ENCODE measurements at places on chromosomes 12 and 14. TPM values are rescaled to one million over a fixed set of nuclear protein-coding genes. Genes with fewer than 3 reads are reported as not detected.

The TMEM63C gene
- total RNA-seq = 3.6 TPM

The EGLN3 gene
- 3.5 TPM for total RNA-seq

The P2RX2 gene
- not detected for total RNA-seq

The PLEKHD1 gene
- not detected for total RNA-seq

The ETNK1 gene
- 54.9 TPM for total RNA-seq

The MUCL1 gene
- not detected for total RNA-seq

The PRH2 gene
- total RNA-seq = not detected

The EML1 gene
- 0.70 TPM for total RNA-seq

The SLC16A7 gene
- total RNA-seq = 21.0 TPM

The OTX2 gene
- not detected for total RNA-seq

The GPRC5A gene
- 0.11 TPM for total RNA-seq

The SDR9C7 gene
- total RNA-seq = not detected

The KRT77 gene
- not detected for total RNA-seq

The SLC2A13 gene
- 9.0 TPM for total RNA-seq

The OAS3 gene
- total RNA-seq = 22.2 TPM

The RNASE2 gene
- total RNA-seq = not detected

The IL31 gene
- not detected for total RNA-seq

The DNAAF2 gene
- total RNA-seq = 10.4 TPM

DNA sequence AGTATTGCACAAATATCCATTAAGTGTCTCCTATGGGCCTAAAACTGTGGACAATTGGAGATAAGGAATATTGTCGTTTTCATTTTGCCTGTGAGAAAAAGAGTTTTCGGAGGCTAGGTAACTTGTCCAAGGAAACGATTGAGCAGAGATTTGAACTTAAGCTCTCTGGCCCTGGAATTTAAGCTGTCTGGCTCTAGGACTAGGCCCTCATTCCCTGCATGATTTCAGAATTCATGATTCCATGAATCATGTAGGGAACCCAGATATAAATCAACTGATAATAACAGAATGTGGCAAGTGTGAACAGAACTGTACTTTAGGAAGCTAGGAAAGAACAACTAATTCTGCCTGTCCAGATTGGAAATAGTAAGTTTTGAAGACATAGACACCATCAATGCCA lies 940.9 kb downstream of the DIO2 start:
- H3K36me3 ChIP-seq = no peaks in the 10 kb centered on the region
- H3K27ac ChIP-seq = no peak overlapping the region
- H3K4me1 ChIP-seq = no peaks in the 10 kb centered on the region
- no peak overlapping the region for H3K4me3 ChIP-seq
- peaks cover 5% of the 10 kb centered on the region for H3K27me3 ChIP-seq

- H3K27me3 ChIP-seq = no peaks in the 10 kb centered on the region
- H3K27ac ChIP-seq = no peak overlapping the region
- H3K4me1 ChIP-seq = no peaks in the 10 kb centered on the region
- H3K36me3 ChIP-seq = no peaks in the 10 kb centered on the region
- DNase-seq = no peak
- H3K4me3 ChIP-seq = no peak overlapping the region
Observed at GRCh38 chr12:79557690-79558315, 133.0 kb downstream of the PAWR start.

DNA sequence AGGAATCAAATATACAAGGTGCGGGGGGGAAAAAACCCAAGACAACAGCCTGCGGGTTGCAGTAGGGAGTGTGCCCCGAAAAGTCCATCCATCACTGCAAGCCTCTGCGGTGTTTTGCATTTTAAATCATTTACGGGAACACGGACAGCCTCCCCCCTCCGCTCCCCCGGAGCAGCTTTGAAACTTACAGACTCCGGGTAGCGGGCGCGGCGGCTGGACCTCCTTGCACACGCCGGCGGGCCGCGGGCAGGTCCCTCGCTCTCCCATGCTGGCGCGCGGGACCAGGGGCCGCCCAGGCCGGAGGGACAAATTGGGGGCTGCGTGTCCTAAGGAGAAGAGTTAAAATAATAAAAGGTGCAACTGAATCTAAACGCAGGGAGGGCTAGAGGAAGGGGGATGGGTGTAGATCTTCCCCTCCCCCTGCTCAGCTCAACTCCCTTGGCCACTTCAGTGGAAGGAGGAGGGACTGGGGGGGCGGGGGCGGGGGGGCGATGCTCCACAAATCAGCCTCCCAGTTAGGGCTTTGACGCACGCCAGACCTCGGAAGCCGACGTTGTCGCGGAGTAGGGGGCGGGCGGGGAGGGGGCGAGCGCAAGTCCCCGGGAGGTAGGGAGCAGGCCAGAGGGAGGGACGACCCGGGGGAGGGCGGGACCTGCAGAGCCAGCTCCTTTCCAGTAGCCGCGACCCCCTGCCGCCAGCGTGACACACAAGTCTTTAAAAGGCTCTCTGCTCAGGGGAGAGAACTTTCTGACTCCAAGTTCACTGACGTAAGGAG lies at the start of gene KCNJ8:
TSS of gene KCNJ8 (minus strand) at position 349 of the 775 bp plus-strand sequence. CDS start 1,090 bp downstream, outside the sequence.
- peak; percentile 7 for DNase-seq
- H3K27ac ChIP-seq = no peak within 1 kb of the TSS
- no peak within 1 kb of the TSS for H3K4me3 ChIP-seq
- peaks cover 8% of the 10 kb centered on the region for H3K4me1 ChIP-seq
- no peaks in the 10 kb centered on the region for H3K36me3 ChIP-seq

- no peak overlapping the region for H3K4me3 ChIP-seq
- peaks cover 20% of the 10 kb centered on the region for H3K4me1 ChIP-seq
- H3K27ac ChIP-seq = no peak overlapping the region
- no peak for DNase-seq
- H3K36me3 ChIP-seq = peaks cover 25% of the 10 kb centered on the region
- no peaks in the 10 kb centered on the region for H3K27me3 ChIP-seq
Observed at GRCh38 chr12:92568691-92569090, 134.1 kb upstream of the PLEKHG7 start.

- no peaks in the 10 kb centered on the region for H3K36me3 ChIP-seq
- H3K27ac ChIP-seq = no peak overlapping the region
- no peak overlapping the region for H3K4me3 ChIP-seq
- H3K27me3 ChIP-seq = no peaks in the 10 kb centered on the region
Observed at GRCh38 chr14:43169722-43170121, 1337.4 kb downstream of the FSCB start.

DNA sequence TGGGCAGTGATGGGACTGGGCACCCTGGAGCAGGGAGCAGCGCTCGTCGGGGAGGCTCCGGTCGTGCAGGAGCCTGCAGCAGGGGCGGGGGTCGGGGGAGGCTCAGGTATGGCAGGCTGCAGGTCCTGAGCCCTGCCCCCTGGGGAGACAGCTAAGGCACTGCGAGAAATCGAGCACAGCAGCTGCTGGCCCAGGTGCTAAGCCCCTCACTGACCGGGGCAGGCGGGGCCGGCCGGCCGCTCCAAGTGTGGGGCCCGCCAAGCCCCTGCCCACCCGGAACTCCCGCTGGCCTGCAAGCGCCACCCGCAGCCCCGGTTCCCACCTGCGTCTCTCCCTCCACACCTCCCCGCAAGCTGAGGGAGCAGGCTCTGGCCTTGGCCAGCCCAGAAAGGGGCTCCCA lies 326.8 kb upstream of the TMTC1 start:
- no peak overlapping the region for H3K27ac ChIP-seq
- no peaks in the 10 kb centered on the region for H3K4me1 ChIP-seq
- H3K4me3 ChIP-seq = no peak overlapping the region
- no peak for DNase-seq
- H3K27me3 ChIP-seq = no peaks in the 10 kb centered on the region

- peaks cover 6% of the 10 kb centered on the region for H3K4me1 ChIP-seq
- H3K27me3 ChIP-seq = no peaks in the 10 kb centered on the region
- no peak overlapping the region for H3K4me3 ChIP-seq
- DNase-seq = no peak
- no peak overlapping the region for H3K27ac ChIP-seq
- no peaks in the 10 kb centered on the region for H3K36me3 ChIP-seq
Observed at GRCh38 chr14:102215071-102215470, 75.4 kb downstream of the WDR20 start.

DNA sequence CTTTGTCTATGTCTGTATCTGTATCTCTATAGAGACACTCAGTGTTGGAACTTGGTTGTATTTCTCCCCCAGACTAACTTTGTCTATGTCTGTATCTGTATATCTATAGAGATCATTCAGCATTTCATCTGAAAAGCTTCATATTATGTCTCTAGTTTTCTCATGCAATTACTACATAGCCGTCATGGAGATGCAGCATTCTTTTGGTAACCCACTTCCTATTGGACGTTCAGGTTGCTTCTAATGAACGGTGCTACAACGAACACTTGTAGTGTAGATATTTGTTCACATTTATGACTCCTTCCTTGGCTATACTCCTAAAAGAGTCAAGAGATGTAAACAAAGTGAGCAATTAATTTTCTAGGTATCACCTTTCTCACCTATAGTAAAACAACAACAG lies 81.5 kb upstream of the KCNA1 start:
- no peaks in the 10 kb centered on the region for H3K27me3 ChIP-seq
- H3K27ac ChIP-seq = peak overlapping the region; percentile 92
- no peak for DNase-seq

DNA sequence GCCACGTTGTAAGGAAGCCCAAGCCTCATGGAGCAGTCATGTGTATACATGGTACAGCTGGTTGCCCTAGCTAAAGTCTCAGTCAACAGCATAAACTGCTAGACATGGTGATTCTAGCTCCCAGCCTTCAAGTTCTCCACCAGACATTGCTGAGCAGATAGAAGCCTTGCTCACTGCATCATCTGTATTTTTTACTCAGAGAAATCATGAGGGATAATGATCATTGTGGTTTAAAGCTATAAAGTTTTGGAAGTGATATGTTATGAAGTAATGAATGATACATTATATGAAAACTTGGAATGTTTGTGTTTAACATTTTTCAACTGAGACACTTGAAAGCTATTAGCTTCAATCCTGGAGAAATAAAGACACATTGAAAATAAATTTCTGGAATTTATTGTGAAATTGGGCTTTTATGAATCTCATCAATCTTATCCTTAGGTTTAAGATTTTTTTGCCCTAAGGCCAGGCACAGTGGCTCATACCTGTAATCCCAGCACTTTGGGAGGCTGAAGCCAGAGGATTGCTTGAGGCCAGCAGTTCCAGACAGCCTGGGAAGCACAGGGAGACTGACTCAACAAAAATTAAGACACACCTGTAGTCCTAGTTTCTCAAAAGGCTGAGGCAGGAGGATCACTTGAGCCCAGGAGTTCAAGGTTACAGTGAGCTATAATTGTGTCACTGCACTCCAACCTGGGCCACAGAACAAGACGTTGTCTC lies 5.6 kb upstream of the NFATC4 start:
- H3K4me1 ChIP-seq = peaks cover 22% of the 10 kb centered on the region
- no peaks in the 10 kb centered on the region for H3K36me3 ChIP-seq
- peaks cover 40% of the 10 kb centered on the region for H3K27me3 ChIP-seq

DNA sequence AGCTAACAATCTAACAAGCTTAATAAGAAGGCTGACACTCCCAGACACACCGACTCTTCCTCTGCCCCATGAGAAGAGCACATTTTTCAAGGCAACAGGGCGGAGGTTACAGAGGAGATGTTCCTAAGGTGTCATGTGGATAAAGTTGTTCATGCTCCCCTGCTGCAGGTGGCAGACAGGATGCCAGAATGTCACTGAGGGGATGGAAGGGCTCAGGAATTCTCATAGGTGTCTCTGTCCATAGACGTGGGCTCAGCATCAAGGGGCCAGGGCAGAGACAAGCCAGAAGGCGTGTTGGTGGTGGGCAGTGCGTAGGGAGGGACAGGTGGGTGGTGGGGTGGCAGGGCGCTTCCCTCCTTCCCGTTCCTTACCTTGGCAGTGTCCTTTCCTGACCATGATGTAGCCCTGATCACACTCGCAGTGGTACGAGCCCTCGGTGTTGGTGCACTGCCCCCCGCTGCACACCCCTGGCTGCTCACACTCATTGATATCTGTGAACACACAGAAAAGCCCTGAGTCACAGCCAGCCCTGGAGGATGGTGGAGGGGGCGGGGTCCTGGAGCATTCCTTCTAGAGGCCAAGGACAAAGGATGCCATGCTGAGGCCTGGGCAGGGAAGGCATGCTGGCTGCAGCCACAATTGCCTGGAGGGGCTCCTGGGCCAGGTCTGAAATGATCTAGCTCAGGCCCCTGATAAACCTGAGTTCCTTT lies 23.0 kb downstream of the ISCA2 start:
- H3K4me3 ChIP-seq = no peak overlapping the region
- DNase-seq = no peak
- H3K36me3 ChIP-seq = no peaks in the 10 kb centered on the region
- H3K4me1 ChIP-seq = peaks cover 7% of the 10 kb centered on the region

- H3K36me3 ChIP-seq = no peaks in the 10 kb centered on the region
- no peak overlapping the region for H3K27ac ChIP-seq
- H3K4me3 ChIP-seq = no peak overlapping the region
- DNase-seq = no peak
- no peaks in the 10 kb centered on the region for H3K27me3 ChIP-seq
Observed at GRCh38 chr14:105149146-105149781, 19.3 kb downstream of the JAG2 start.

- no peak overlapping the region for H3K27ac ChIP-seq
- H3K36me3 ChIP-seq = no peaks in the 10 kb centered on the region
- H3K4me3 ChIP-seq = no peak overlapping the region
- peaks cover 23% of the 10 kb centered on the region for H3K4me1 ChIP-seq
- H3K27me3 ChIP-seq = no peaks in the 10 kb centered on the region
Observed at GRCh38 chr12:104767261-104767660, 190.8 kb downstream of the SLC41A2 start.

DNA sequence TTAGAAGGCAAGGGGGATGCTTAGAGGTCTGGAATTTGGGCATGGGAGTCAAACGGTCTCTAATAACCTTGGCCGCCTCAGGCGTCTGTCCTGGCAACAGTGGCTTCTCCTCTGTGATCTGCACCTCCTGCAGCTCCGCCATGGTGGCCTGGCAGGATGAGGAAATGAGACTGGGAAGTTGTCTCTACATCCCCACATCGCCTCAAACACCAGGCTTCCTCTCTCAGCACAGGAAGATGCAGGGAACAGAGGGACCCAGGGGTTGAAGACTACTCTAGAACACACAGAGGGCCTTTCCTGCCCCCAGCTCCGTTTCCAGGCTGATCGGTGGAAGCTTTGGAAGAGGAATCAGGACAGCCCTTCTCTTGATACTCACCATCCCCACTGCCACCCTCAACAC lies 1.7 kb downstream of the NDRG2 start:
- no peak for DNase-seq
- no peaks in the 10 kb centered on the region for H3K36me3 ChIP-seq
- H3K27me3 ChIP-seq = peaks cover 2% of the 10 kb centered on the region
- H3K4me1 ChIP-seq = peaks cover 12% of the 10 kb centered on the region

- H3K36me3 ChIP-seq = no peaks in the 10 kb centered on the region
- H3K27ac ChIP-seq = no peak overlapping the region
- peaks cover 2% of the 10 kb centered on the region for H3K27me3 ChIP-seq
- DNase-seq = no peak
Observed at GRCh38 chr14:79101388-79101787, 931.2 kb downstream of the NRXN3 start.

GRCh38 chr12:73514672-73515071 lies 1023.0 kb upstream of the ATXN7L3B start:
- DNase-seq = no peak
- H3K4me3 ChIP-seq = no peak overlapping the region
- no peaks in the 10 kb centered on the region for H3K4me1 ChIP-seq
